ENCODE measurements at places on chromosomes 7 and 10.

DNA sequence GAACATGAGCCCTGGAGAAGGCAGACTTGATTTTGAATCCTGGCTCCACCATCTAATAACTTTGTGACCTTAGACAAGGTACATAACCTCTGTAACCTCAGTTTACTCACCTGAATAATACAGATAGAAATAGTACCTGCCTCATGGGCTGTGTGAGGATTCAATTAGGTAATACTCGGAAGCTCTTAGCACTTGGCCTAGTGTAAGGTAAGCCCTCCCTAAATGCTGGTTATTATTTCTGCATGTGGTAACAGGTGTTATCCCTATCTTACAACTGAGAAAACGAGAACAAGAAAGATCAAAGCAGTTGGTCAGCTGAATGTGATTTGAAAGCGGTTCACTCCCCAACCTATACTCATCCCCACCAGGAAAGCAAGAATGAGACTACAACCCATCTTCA is 28.7 kb upstream of the ACSL5 start:
- no peak for DNase-seq

- no peak for DNase-seq
These were observed 32.5 kb downstream of the CPXM2 start for GRCh38 chr10:123858907-123859652.

GRCh38 chr10:77555591-77556212 is 81.9 kb downstream of the KCNMA1 start:
- no peak for DNase-seq

GRCh38 chr10:133338080-133339071 is 1.7 kb upstream of the CALY start:
- DNase-seq = no peak

DNA sequence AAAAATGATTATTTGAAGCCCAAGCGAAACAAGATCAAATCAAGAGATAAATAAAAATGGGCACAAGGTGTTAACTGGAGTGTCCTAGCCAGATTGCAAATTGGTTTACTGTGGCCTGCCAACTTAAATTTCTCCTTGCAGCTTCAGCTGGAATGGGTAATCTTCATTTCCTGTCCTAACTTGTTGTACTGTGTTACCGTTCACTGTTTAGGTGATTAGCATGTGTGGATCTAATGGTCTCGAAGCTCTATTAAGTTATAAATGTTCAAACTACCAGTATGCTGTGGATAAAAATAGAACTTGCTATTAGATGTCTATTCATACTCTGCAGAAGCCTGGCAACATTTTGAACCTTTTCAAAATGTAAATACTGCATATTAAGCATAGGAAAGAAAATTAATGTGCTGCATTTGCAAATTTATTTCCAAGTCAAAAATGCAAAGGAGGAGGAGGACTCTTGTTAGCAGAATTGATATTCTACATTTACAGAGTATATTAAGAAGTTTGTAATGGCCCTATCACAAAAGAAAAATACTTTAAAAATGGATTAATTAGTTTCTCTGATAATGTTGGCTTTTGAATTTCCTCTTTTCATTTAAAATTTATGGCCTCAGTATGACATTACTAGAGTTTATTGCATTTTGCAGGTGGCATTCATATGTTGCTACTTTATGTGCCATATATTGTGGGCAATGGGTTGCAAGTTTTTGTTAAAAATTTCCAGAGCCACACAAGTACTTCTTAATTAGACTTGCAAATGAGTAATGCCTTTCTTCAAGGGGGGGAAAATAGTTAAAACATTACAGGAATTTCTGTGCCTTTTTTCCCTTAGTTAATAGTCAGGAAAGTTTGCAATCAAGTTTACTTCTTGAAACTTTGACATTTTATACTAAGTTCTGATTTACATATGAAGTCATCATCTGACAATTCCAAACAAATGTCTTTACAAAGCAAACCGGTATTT is 92.1 kb downstream of the CABCOCO1 start:
- no peak for DNase-seq

DNA sequence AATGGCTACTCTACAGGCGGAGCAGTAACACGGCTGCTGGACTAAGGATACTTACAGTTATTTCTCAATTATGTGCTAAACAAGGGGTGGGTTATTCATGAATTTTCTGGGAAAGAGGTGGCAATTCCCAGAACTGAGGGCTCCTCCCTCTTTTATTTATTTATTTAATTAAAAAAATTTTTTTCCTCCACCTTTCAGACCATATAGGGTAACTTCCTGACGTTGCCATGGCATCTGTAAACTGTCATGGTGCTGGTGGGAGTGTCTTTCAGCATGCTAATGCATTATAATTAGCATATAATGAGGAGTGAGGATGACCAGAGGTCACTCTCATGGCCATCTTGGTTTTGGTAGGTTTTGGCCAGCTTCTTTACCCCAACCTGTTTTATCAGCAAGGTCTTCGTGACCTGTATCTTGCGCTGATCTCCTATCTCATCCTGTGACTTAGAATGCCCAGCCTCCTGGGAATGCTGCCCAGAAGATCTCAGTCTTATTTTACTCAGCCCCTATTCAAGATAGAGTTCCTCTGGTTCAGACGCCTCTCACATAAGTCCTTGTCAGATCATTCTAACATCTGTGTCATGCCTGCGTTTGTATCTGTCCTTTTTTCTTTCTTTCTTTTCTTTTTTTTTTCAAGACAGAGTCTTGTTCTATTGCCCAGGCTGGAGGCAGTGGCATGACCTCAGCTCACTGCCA is 15.9 kb upstream of the STOX1 start:
- DNase-seq = no peak

GRCh38 chr10:129033340-129033739 is 433.7 kb upstream of the MGMT start:
- DNase-seq = no peak

- no peak for DNase-seq
These were observed 45.0 kb downstream of the ARL4A start for GRCh38 chr7:12732428-12732827.

DNA sequence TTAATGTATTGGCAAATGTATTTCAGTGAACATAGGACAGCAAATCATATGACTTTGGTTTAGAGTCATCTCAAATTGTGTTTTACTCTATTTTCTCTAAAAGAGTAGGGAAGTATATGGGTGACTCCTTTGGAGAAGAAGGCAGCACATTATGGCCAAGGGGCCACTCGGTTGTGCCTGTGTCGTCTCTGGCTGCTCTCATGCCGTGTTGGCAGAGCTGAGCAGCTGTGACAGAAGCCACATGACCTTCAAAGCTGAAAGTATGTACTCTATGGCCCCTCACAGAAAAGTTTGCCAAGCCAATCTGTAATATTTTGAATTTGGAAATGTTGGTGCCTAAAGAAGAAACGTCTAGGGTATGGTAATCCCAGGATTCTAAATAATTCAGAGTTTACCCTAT is 47.5 kb downstream of the TASOR2 start:
- no peak for DNase-seq

- no peak for DNase-seq
These were observed 61.2 kb downstream of the PPP1R3C start for GRCh38 chr10:91571671-91572070.

DNA sequence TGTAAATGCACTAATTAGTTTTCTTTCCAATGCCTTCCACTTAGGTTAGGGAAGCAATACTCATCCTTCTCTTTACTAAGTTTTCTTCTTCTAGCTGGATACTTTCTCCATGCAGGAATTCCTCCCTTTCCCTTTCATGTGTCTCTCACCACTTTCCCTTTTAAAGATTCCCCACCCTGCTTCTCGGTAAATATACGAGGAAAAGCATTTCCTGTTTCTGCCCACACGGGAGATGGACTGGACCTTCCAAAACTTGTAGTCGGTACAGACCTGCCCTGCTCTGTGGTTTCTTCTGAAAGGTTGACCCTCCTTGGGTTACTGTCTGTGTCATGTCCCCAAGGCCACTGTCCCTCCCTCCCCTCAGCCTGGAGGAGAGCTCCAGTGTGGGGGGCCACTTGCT is 58.9 kb upstream of the LYZL2 start:
- no peak for DNase-seq
